ENCODE measurements at places on chromosomes 1 and 21.

GRCh38 chr1:152681616-152682015 is 4.3 kb upstream of the LCE2B start:
- no peak for DNase-seq

GRCh38 chr1:36760081-36760480 is 274.2 kb downstream of the GRIK3 start:
- DNase-seq = no peak

DNA sequence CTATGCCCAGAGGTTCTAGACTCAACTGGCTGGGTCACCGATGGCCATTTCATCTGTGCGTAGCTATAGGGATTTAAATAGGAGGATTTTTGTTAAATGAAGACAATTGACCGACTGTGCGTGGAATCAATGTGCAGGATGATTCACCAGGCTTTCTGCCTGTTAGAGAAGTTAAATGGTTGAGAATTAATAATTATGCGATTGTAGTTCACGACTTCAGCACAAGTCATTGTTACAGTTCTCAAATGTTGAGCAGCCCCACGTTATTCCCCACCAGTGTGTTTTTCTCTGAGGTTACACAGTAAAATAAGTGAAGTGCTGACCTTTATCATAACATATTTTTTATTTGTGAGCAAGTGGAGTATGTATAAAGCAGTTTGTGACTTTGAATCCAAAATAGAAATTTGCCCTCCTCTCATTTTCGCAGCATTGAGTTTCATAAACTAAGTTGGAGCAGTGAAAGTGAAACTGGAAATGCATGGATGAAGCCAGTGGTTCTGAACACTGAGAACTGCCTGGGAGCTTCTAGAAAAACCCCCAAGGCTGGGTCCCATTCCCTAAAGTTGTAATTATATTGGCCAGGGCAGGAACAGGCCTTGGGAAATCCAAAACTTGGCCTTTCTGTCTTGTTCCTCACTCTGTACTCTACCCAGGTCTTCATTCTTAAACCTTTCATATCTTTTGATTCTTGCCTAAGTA is 102.6 kb downstream of the GALNT2 start:
- no peak for DNase-seq

DNA sequence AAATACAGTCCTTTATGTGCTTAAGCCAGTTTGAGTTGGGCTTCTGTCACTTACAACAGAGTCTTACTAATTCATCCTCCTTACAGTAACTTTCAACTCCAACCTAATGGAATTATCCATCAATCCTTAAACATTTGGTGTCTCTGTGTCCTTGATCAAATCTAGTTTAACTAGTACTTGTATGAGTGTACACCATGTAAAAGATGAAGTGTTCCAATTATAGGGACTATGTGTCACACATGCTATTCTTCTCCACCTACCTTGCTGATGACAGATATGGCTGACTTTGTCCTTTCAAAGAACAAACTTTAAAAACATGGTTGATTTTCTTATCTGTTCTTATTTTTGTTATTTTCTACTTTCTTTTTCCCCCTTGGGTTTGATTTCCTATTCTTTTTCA is 60.4 kb upstream of the NBPF3 start:
- DNase-seq = no peak

GRCh38 chr1:228259368-228259894 is 51.6 kb downstream of the OBSCN start:
- no peak for DNase-seq

- no peak for DNase-seq
Observed at GRCh38 chr1:39852876-39853275, 30.4 kb downstream of the TRIT1 start.

GRCh38 chr21:46256501-46256994 is 28.0 kb upstream of the LSS start:
- no peak for DNase-seq

GRCh38 chr1:14340002-14340785 is 258.3 kb upstream of the KAZN start:
- no peak for DNase-seq

- no peak for DNase-seq
Observed at GRCh38 chr1:183590244-183591191, at the start of gene NCF2. TSS of gene NCF2 (minus strand) at chr1:183590459. CDS start at chr1:183590329, 130 bp downstream.

GRCh38 chr21:24123785-24124184 is 1483.5 kb downstream of the MRPL39 start:
- no peak for DNase-seq

- no peak for DNase-seq
Observed at GRCh38 chr1:8797216-8797615, 20.2 kb downstream of the RERE start.

DNA sequence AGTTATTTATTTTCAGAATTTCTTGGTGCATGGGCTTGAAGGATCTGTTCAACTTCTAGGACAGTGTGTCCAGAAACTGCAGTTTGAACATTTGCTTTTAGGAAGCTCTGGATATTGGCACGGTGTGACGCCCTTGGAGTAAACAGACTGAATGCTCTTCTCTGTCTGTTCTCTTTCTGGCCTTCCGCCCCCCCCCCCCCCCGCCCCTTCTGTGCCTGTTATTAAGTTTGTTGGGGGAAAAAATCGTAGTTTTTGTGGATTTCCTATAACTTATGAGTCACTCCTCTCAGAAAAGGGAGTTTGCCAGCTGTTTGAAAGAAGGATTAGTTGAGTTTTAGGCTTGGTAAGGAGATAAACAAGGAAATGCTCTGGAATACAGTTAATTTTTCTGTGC is 1.2 kb downstream of the KCTD3 start:
- peak; percentile 50 for DNase-seq

DNA sequence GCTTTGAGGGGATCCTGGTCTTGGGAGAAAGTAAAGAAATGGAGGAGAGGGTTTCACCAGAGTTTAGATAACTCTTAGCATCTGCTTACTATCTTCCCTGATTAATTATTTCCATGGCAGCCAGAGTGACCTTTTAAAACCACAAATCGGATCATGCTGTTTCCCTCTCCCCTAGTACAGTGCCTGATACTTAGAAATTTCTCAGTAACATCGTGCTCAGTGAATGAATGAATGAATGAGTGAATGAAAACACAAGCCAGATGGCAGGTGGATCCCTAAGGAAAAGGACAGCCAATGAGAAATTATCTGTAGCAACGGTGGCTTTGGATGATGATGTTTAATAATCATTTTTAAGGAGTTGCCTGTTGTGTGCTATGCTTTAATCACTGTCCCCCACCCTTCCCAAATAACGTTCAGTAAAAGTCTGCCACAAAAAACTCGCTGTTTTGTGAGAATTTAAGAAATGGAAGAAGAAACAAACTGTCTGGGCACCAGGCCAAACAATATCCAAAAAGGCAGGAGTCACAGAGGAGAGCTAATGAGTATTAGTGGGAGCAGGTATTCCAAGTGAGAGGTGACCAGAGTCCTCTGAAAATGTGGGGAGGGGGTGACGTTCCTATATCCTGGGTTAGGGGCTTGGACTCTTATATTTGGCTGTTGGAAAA is 737 bp upstream of the SMAP2 start:
- no peak for DNase-seq

- no peak for DNase-seq
Observed at GRCh38 chr1:27353629-27354028, 11.8 kb downstream of the SYTL1 start.

GRCh38 chr1:150765296-150765976 is at the start of gene CTSS:
TSS of gene CTSS (minus strand) at chr1:150765778. CDS start at chr1:150764763, 1,015 bp downstream.
- DNase-seq = peak; percentile 5

GRCh38 chr1:202568410-202568809 is 141.8 kb downstream of the SYT2 start:
- DNase-seq = no peak

- peak; percentile 49 for DNase-seq
Observed at GRCh38 chr1:8862528-8862927, 16.0 kb downstream of the ENO1 start.

DNA sequence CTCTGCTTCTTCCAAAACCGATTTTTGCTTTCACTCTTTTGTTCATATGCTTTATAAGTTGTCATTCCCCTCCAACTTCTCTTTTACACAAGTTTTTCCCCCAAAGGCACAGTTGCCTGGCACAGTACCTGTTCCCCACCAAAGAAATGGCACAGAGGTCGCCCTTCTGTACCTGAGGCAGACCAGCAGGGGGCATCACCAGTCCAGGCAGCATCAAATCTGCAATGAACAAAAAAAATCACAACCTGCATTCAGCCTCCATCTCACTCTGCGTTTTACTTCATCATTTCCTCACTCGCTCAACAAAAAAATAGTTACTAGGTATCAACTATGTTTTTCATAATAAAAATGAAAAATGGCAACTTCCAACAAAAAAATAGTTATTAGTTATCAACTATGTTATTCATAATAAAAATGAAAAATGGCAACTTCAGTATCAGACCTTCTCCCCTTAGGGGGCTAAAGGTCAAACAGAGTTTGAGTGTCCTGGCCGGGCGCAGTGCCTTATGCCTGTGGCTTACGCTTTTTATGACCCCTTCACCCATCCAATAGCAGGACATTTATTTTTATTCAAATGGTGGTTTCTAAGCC is 4.1 kb downstream of the EIF2D start:
- DNase-seq = peak; percentile 62

DNA sequence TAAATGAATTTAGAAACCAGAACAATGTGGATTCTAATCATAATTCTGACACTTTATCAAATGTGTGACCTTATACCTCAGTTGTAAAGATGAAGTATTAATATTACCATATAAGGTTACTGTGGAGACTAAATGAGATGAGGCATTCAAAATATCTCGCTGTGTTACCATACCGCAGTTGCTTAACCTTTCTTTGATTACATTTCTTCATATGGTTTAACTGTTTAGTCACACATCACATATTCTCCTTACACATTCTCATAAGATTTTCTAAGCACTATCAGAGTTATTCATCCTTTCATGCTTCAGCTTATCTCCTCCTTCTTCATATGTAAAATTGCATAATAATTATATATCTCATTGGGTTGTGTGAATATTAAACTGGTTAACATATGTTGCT is 88.9 kb downstream of the LRRC53 start:
- no peak for DNase-seq

- peak; percentile 97 for DNase-seq
Observed at GRCh38 chr1:90402893-90403849, 313.9 kb downstream of the BARHL2 start.

GRCh38 chr1:3207217-3207848 is 138.3 kb downstream of the PRDM16 start:
- DNase-seq = no peak

GRCh38 chr1:56295949-56296929 is 283.1 kb downstream of the PLPP3 start:
- no peak for DNase-seq

GRCh38 chr1:116226017-116226416 is 114.8 kb downstream of the MAB21L3 start:
- DNase-seq = no peak

DNA sequence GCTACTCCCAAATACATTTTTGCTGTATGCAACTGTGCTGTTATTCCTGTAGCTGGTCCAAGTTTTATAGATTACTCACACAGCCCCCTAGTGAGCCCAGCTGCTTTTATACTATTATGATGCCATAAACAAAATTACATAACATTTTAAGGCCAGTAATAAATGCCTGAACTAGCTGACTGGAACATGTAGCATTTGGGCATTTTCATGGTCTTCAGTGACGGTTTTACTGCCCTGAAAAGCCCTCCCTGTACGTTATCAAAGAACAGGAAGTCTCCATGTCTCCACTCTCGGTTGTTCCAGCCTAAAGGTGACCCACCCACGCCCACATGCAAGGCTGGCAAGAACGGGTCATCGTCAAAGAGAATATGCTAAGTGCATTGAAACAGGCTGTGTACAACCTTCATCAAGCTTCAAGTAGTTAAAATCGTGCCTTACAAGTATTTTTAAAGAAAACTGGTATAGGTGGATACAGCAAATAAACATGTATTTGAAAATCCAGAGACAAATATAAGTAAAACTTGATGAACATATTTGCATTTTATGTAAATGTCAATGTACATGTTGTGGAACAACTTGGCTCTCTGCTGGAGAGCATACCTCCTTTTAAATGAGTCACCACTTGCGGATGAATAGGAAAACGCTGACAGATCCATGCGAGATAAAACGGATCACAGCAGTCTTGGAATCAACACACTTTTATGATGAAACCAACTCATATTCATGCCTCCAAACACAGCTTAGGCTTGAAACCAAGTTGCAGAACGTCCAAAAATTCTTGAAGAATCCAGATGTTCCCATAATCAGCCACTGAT is 520.5 kb downstream of the SMYD3 start:
- peak; percentile 71 for DNase-seq

GRCh38 chr1:3417082-3417739 is 37.3 kb upstream of the ARHGEF16 start:
- DNase-seq = no peak

GRCh38 chr1:201286445-201286844 is 3.1 kb downstream of the PKP1 start:
- no peak for DNase-seq

DNA sequence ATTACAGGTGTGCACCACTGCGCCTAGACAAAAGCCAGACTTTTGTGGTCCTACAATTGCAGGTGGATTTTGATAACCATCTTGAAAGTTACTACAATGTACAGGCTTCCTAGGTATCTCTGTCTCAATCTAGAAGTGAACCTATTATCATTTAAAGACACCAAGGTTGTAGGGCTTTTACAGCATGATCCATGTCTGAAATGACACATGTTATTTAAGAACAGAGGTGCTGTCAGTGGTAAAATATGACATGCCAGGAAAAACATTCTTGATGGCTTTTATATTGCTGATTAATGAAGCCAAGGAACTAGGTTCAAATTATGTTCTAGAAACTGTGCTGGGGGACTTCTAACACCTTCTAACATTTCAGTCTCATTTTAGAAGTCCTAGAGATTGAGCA is 253.1 kb downstream of the SDCCAG8 start:
- no peak for DNase-seq

DNA sequence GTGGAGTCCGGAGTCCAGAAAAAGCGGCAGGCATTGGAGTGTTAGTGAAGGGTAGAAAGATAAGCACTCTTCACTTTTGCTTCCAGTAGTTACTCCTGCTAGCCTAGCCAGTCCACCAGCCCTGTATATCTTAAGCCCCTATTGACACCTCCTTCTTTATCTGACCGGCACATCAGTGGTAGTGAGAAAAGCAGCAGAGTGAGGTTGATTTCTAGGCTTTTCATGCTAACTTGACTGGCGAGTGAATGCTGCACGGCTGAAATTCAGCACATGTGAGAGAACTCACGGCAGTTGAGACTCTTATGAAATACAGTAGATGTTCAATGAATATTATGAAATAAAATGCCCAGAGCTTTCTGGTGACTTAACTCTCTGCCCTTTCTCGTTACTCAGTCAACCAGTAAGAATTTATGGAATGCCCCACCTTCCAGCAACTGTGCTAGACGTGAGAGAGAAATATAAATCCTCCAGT is 128.2 kb downstream of the CACHD1 start:
- peak; percentile 76 for DNase-seq

GRCh38 chr1:107254306-107254705 is 113.5 kb downstream of the NTNG1 start:
- DNase-seq = no peak

GRCh38 chr1:166140251-166140650 is 26.6 kb downstream of the FAM78B start:
- DNase-seq = no peak

GRCh38 chr1:98073823-98074222 is 153.0 kb upstream of the DPYD start:
- DNase-seq = no peak

DNA sequence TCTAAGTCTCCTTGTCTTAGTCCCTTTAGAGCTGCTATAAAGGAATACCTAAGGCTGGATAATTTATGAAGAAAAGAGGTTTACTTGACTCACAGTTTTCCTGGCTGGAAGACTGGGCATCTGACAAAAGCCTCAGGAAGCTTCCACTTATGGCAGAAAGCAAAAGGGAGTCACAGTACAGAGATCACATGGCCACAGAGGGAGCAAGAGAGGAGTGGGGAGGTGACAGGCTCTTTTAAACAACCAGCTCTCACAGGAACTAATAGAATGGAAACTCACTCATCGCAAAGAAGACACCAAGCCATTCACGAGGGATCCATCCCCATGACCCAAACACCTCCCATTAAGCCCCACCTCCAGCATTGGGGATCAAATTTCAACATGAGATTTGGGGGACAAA is 68.8 kb downstream of the DDAH1 start:
- DNase-seq = no peak

Data from astrocyte of the hippocampus (primary cell).